ENCODE measurements at places on chromosomes 16 and 17.

DNA sequence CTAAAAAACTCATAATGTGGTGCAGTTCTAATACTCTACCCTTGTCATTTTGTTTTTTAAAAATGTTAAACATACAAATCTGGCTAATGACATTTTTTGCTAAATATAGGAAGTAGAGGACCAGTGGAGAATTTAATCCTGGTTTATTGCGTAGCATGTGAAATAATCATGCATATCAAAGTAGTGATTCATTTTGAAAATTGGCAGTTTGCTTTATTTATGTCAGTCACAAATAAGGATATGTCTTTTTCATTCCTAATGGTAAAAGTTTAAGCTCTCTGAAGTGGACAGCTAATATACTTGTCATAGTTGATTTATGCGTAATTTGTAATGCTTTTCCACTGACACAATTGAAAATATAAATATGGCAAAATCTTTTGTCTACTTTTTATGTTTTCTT is 224.2 kb downstream of the BCAS3 start:
- no peak for DNase-seq

DNA sequence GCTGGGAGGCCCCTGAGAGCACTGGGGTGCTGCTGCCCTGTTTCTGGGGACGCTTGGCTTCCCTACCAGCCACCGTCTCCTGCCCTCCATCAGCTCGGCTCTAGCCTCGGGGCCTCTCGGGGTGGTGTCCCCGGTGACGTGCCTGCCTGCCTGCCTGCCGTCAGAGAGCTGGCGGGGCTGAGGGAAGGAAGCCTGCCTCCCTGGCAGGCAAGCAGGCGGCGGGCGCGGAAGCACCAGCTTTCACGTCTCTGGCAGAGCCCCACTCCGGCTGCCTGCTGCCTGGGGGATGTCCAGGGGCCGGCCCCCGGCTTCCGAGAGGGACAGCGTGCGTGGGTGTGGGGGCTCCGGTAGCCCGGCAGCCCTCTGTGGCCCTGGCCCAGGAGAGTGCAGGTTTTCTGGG is 9.3 kb downstream of the CENPX start:
- no peak for DNase-seq

DNA sequence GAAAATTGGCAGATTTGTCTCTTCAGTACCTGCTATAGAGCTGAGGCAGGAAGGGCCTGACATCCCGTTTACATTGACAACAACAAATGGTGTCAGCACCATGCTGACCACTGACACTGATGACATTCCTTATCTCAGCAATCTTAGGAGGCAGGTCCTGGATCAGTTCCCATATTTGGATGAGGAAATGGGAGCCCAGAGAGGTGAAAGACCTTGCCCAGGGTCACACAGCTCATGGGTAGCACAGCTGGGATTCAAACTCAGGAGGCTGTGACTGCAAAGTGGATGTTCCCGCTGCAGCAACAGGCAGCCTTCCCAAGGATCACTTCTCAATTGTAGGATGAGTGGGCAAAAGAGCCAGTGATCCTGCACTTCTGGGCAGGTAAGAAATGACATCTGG is 30.5 kb upstream of the CACNG4 start:
- DNase-seq, result no peak

GRCh38 chr17:4806456-4806776 is 536 bp upstream of the PLD2 start:
- DNase-seq, result no peak

- DNase-seq, result no peak
Measured at GRCh38 chr17:63589646-63590045, 11.0 kb upstream of the TACO1 start.

DNA sequence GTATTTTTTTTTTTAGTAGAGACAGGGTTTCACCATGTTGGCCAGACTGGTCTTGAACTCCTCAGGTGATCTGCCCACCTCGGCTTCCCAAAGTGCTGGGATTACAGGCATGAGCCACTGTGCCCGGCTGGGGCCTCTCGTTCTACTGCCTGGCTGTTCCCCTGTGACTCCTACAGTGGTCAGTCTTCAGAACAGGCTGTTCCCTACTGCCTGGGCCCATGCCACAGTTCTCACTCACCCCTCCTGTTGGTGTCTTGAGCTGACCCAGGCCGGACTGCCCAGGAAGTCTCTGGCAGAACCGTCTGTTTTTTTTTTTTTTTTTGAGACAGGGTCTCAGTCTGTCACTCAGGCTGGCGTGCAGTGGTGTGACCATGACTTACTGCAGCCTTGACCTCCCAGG is 3.3 kb downstream of the CDK3 start:
- DNase-seq, result no peak

Measured in Peyer's patch (tissue), 4 donors.